Stimulated activated CD8-positive, alpha-beta memory T cell treated with anti-CD3 and anti-CD28 coated beads, Interleukin-2, amount 100 ng/mL, for 48 hours (primary cell): ENCODE measurements at places on chromosomes 3 and 15.

GRCh38 chr3:123347691-123348264, 101.1 kb downstream of the ADCY5 start:
- DNase-seq = no peak

DNA sequence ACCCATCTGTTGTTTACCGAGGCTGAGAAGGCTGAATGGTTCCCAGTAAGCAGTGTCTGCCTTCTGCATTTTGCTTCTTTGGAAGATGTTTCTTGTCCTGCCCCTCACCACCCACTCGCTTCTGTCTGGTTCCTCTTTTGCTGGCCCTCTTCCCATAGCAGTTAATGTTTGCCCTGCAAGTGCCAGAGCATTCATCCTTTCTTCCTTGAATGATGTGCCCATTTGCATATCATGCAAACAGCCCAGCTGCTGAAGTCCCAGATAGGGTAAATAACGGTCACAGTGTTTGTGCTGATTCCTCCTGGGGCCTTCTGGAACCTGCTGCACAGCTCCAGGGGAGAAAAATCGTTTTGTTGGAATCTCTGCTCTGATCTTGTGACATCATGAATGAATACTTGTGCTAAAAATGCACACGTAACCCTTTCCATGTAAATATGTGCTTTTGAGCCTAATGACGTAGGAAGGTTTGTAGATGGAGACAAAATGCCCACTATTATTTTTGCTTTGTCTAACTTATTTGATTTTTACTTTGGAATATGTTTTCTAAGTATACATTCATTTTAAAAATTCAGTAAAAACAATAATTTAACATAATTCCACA, 381.0 kb downstream of the SOX2 start:
- no peak for DNase-seq

DNA sequence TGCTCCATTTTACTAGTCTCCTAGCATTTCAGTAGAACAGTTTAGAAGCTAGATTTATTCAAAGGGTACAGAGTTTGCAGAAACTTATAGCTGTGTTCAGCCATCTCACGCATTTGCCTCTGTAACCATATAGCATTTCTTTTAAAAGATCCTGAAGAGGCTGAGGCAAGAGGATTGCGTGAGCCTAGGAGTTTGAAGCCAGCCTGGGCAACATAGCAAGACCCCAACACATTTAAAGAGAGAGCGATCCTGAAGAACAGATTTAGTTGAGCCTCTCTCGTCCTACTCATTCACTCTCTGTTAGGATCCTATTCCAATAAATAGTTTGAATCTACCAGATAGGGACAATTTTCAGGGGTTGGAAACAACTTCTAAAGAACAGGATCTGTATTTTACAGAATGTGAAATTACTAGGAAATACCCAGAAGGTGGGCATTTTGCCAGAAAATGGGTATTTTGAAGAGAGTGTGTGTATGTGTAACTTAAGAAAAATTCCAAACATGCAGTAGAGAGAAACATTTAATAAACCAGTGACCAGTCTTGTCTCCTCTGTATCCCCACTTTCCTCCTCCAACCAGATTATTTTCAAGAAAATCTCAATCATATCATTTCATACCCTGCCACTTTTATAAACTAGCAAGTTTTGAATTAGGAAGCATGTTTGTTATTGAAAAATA, 4.5 kb downstream of the EIF3J start:
- no peak for DNase-seq

GRCh38 chr15:58069008-58069407, 3.5 kb upstream of the ALDH1A2 start:
- DNase-seq = no peak

DNA sequence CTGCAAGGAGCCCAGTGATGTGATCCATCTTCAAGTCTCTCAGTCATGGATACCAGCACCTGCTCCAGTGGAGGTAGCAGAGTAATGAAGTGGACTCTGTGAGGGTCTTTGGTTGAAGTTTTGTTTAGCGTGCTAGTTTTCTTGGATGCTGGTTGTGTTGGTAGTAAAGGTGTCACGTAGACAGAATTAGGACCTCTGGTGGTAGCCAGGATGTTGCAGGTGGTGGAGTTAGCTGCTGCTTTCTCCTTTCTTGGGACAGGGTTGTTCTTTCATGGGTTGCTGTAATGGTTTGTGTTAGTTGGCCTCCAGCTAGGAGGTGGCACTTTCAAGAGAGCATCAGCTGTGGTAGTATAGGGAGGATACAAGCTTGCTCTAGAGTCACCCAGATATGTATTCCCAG, 125.2 kb downstream of the ANXA2 start:
- DNase-seq = no peak

- no peak for DNase-seq
Measured at GRCh38 chr3:196976941-196977340, 8.3 kb upstream of the PIGZ start.

GRCh38 chr3:183193762-183194689, 31.5 kb upstream of the LAMP3 start:
- DNase-seq = no peak

GRCh38 chr15:88605189-88606069, 15.7 kb upstream of the AEN start:
- no peak for DNase-seq

DNA sequence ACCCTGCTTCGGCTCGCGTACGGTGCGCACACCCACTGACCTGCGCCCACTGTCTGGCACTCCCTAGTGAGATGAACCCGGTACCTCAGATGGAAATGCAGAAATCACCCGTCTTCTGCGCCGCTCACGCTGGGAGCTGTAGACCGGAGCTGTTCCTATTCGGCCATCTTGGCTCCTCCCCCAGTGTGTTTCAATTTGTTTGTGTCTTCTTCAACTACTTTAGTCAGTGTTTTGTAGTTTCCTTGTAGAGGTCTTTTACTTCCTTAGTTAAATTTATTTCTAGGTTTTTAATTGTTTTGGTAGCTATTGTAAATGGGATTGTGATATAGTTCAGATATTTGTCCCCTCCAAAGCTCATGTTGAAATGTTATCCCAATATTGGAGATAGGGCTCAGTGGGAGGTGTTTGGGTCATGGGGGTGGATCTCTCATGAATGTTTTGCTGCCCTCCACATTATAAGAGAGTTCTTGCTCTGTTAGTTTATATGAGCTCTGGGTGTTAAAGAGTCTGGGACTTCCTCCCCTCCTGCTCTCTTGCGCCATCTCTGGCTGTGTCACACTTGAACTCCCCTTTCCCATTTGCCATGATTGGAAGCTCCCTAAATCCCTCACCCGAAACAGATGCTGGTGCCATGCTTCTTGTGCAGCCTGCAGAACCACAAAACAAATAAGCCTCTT, 304.4 kb downstream of the DOCK3 start:
- DNase-seq = no peak

DNA sequence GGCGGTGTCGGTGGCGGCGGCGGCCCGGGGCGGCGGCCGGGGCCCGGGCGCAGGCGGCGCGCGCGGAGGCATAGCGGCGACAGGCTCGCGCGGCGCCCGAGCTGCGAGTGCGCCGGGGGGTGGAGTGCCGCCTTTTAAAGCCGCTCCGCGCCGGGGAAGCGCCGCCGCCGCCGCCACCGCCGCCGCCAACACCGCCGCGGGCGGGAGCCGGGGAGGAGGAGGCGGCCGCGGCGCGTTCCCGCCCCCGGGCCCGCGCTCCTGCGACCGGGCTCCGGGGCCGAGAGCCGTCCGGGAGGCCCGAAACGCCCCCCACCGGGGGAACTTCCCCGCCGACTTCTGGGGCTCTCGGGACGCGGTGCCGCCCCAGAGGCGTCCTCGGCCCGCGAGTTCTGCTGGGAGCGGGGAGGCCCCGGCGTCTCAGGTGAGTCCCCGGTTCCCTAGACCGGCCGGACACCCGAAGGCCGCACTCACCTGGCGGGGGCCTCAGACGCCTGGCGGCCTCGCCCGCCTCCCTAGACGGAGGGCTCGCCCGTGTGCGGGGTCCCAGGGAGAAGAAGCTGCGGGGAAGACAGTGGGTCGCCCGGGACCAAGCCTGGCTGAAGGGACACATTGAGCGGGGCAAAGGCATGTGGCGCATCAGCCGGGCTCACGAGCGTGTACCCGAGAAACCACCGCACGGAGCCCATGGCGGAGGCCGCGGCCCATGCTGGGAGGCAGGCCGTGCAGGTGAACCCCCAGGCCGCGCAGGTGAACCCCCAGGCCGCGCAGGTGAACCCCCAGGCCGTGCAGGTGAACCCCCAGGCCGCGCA, at the start of gene PCSK6:
Gene PCSK6, minus strand, starts transcription at position 109 of the 809 bp plus-strand sequence. Its CDS starts 37 bp downstream, at position 72.
- DNase-seq = no peak

DNA sequence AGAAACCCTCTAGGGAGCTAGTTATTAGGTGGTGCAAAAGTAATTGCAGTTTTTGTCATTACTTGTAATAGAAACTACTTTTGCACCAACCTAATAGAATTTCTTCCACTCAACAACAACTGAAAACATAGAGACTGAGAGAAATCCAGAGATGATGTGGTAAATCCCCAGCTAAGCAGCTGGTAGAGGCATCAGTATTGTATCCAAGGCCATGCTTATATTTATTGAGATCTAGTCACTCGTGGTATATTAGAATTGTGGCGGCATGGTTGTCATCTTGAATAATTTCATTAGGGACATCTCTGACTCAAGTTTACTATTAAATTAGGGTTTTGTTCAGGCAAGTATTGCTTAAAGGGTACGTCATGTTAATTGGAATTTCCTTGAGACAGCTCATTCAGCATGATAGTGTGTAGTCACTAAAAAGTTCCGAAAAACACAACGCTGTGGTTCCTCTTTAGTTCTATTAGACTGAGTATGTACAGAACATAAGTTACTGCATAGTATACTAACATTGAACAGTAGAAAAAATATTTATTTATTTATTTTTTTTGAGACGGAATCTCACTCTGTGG, 35.3 kb downstream of the PAK2 start:
- no peak for DNase-seq
